Urinary bladder (tissue), 4 donors: ENCODE measurements at places on chromosomes 6 and 20.

GRCh38 chr6:157019733-157020132 lies 242.6 kb downstream of the ARID1B start:
- no peak for DNase-seq

DNA sequence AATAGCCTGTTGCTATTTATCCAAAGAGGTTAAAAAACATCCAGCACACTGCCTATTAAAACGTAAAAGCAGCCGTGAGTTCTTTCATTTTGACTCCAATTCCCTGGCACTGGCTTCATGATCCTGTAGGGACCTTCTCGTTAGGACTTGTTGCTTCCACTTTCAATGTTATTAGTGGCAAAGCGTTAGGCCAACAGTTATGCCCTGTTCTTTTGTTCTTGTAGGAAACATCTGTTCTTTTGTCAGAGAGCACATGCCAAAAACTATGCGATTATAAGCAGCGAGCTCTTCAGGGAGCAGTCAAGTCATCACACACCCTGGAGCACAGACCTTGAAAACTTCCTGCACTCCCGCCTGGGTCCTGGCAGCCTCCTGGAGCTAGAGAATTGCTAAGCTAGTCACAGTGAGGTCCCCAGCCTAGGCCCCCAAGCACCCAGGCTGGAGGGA lies 609.5 kb upstream of the ARID1B start:
- peak; percentile 46 for DNase-seq

DNA sequence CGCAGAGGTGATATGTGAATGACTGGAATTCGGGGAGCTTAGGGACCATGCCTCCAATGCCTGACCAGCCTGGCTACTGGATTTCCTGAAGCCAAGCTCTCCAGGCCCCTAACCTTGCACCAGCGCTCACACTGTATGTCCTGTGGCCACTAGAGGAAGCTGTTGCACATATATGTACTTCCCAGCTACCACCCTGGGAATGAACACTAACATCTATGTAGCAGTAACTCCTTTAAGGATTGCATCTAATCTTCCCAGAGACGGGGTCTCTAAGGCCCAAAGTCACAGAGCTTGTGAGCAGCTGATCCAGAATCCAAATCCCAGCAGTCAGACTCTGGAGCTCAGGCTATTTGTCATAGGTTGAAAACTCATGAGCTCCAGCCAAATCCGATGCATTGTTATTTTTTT lies 20.4 kb upstream of the BPIFB1 start:
- DNase-seq, result peak; percentile 14

DNA sequence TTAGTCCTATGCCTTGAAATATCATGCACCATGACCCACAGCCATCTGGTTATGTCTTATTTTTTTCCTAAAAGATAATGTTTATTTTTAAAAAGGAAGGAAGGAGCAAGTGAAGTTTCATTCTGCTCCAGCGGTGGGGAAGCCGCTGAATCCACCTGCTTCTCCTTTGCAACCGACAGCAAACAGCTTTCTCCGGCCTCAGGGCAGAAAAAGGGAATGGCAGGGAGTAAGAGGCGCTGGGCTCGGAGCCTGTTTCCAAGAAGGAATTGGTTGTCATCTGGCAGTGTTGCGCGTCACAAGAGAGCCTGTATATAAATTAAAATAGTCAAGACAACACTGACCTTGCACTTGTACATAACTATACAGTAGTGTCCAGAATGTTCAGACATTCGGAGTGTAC lies 14.2 kb downstream of the GFRA4 start:
- DNase-seq, result no peak
